GM12892 (cell line): ENCODE measurements at places on chromosomes 6 and 20.

GRCh38 chr6:133893946-133894345 is 5.0 kb downstream of the TCF21 start:
- DNase-seq = no peak

DNA sequence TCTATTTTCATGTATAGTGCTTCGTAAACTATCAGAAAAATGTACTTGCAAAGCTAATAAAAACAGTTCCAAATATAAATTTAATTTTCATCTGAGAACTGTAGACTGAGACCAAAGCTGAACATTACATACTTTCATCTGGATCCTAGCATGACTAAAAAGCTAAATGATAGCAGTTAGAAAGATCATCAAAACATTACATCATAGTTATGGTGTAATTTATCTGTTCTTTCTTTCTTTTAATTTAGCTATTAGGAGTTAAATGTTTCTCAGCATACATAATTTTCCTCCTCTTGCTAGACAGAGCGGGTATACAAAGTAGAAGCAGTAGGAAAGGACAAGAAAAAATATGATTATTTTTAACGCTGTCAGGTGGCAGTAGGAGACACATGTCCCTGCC is 164.2 kb upstream of the THEMIS start:
- no peak for DNase-seq

GRCh38 chr6:109925075-109925474 is 53.0 kb upstream of the GPR6 start:
- no peak for DNase-seq

GRCh38 chr6:3455147-3455568 is 1.7 kb downstream of the SLC22A23 start:
- no peak for DNase-seq

- no peak for DNase-seq
Observed at GRCh38 chr6:43831191-43831590, 61.2 kb downstream of the VEGFA start.

GRCh38 chr6:168607272-168608112 is 166.5 kb downstream of the SMOC2 start:
- no peak for DNase-seq

DNA sequence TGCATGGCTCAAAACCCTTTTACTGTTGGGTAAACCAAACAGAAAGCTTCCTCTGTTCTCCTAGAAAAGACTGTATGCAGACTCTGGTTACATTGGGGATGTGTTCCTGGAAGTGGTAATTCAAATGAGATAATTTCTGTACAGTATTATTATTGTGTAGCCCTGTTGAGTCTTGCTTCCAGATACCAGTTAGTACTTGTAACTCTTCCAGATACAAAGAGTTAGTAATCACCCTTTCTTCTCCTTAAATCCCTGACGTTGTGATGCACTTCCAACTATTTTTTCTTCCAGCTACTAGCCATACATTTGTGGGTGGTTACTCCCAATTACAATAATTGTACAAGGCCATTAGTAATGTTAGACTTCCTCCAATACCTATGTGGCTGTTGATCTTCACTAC is 42.3 kb upstream of the GRIK2 start:
- DNase-seq = no peak

DNA sequence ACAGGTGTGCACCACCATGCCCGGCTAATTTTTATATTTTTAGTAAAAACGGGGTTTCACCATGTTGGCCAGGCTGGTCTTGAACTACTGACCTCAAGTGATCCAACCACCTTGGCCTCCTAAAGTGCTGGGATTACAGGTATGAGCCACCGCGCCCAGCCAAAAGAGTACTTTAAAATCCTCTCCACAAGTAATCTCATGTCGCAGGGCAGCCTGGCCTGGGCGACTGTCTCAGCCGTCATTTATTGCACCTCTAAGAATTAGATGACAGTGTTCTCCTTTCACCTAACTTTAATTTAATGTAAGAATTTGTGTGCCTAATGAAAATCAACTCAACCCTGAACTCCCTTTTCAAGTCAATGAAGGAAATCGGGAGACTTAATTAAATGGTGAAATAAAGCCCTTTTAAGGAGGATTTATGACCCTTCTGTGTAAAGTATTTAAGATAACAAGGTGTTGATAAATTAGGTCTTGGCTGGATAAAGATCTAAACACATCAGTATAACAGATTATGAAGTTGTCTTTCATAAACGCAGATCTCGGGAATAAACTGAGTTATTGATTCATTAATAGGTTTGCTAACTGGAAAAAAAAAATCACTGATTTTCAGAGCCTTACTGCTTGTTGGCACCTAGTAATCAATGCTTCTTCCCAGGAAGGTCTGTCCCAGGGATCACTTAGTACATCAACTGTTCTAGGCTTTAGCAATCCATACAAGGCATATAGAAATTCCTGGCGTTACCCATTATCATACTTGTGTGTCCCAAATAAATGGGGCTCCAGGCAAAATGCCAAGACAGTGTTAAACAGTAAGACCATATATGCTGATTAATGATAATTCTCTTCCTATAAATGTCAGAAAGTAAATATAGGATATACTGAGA is 209.3 kb downstream of the GMDS start:
- DNase-seq = no peak

DNA sequence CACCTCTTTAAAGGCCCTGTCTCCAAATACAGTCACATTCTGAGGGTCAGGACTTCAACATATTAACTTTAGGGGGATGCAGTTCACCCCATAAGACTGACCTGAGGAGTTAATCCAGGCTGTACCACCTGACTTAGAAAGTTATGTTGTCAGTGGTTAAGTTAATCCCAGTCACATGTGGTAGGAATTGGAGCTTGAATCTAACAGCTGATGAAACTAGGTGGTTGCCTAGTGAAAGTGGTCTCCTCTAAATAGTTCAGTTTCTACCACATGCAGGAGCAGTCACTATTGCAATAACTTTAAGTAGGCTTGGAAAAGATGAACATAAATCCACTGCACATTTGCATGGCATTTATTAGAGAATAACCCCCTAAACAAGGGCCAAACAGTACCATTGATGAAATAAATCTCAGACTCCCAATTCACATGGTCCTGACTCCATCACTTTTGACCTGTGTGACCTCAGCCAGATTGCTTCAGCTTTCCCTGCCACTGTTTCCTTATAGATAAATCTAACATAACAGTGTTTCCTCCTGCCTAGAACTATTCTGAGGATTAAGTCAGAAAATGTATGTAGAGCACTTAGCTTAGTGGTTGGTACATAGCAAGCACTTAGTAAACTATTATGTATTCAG is 20.1 kb downstream of the SAMD5 start:
- no peak for DNase-seq

DNA sequence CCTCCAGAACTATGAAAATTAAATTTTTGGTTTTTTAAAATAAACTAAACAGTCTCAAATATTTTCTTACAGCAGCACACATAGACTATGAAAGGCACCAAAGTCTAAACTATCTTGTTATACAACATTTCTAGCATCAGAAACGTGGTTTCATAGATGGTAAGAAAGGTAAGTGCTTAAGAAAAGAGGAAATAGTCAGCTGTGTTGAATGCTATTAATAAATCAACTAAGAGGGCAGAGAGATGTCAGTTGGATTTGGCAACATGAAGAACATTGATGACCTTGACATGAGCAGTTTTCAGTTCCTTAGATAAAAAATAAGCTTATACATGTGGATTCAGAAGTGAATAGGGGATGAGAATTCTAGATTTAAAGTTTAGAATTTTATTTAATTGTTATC is 113.6 kb downstream of the RFX6 start:
- no peak for DNase-seq

DNA sequence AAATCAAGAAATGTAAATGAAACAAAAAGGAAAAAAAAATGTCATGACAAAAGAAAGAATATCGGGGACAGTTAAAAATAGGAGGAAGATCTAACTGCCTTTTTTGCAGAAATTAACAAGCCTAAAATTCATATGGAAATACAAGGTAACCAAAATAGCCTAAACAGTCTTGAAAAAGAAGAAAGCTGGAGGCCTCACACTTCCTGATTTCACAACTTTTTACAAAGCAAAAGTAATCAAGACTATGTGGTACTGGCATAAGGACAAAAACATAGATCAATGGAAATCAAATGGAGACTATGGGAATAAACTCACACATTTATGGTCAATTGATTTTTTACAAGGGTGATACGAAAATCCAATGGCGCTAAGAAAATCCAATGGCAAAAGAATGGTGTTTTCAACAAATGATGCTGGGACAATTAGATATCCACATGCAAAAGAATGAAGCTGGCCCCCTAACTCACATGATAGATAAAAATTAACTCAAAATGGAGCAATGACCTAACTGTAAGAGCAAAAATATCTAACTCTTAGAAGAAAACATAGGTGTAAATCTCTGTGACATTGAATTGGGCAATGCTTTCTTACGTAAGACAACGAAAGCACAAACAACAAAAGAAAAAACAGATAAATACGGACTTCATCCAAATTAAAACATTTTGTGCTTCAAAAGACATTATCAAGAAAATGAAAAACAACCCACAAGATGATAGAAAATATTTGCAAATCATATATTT is 24.5 kb downstream of the MAP3K5 start:
- no peak for DNase-seq

- no peak for DNase-seq
Observed at GRCh38 chr20:52785679-52786078, 186.5 kb upstream of the TSHZ2 start.

GRCh38 chr6:91482498-91482897 is 895.6 kb upstream of the MAP3K7 start:
- no peak for DNase-seq

GRCh38 chr6:72218125-72218524 is 331.8 kb downstream of the RIMS1 start:
- DNase-seq = no peak

DNA sequence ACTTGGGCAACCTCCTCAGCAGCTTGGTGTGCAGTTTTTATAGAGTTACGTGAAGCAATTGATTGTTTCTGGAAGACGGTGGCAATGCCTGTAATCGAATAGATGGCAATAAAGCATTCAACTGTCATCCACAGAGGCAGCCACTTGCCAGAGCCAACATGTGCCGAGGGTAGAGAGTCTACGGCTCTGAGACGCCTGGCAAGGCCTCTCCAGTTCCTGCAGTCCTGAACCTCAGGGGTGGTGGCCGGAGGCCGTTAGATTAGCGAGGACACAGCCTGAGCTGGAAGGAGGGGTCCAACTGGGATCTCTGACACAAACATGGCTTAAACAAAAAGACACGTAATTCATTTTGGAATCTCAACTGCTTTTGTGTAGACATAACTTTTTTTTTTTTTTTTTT is 775 bp upstream of the TTLL2 start:
- DNase-seq = no peak

DNA sequence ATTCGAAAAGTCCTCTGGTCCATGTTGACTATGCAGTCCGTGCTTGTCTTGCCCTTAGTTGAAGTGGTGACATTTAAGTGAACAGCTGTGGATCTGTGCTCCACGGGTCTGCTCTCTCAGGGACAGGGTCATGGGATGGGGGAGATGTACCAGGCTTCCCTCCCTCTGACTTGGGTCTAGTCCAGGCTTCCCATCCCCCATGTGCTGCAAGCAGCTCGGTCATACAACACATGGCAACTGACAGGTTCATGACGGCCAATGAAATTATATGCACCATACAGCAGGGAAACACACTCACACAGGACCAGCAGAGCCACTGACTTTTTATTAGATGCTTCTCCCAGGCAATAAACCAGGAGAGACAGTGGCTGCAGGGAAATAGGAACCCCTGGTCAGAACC is 201.4 kb downstream of the PTPRT start:
- no peak for DNase-seq

DNA sequence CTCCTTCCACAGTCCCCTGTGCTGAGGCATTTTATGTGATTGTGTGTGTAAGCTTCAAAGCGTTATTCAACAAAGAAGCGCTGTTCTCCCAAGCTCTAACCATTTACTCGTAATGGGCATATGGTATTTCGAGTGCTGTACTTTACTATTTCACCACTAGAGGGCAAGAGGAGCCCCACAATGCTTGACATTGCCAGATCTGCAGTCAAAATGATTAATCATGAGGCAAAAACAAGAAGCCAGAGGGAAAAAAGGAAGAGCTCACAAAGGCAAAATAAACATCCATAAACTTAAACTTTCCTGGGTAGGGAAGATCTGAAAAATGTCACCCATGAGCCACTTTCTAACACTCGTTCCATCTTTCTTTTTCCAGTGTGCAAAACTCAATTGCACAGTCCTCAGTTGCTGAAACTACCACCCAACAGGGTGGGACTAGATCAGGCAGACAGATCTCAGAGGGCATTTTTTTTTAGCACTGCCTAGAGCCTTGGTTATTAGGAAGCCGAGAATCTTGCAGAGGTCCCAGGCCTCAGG is 215.0 kb upstream of the PLCB4 start:
- DNase-seq = no peak

GRCh38 chr20:57867181-57867803 is 157.5 kb upstream of the PMEPA1 start:
- no peak for DNase-seq

GRCh38 chr6:140653972-140654371 is 1279.5 kb upstream of the CITED2 start:
- DNase-seq = no peak

DNA sequence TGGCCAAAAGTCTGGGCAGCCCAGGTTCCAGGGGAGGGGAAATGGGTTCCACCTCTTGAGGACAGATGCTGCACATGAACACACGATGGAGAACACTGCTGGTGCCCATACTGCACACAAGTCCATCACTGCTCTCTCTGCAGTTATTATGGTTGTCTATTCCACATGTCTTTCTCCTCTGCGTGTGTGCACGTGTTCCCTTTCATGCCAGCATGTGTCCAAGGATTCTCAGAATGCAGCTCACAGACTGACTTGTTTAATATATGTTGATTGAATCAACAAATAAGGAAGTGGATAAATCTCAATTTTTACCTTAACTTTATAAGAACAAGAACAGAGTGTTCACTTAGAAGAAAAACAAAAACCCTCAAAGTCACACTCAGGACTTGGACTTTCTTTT is 158.9 kb downstream of the FNDC1 start:
- no peak for DNase-seq

GRCh38 chr6:89045011-89045387 is 35.6 kb upstream of the PNRC1 start:
- DNase-seq = no peak

DNA sequence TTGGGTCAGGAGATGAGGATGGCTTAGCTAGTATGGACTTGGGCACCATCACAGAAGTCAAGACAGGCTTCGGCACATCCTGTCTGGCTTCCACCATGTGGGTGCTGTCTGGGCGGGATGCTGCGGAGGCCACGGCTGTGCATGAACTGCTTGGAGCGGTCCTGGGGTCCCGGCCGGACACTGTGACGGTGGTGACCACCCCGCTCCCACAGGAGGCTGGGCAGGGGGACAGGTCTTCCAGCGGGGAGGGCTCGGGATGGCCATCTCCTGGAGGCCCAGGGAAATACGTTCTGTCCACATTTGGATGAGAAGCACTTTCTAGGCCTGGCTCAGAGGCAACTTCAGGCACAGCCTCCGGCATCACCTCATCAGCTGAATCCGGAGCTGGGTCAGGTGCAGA is 32.1 kb upstream of the TCFL5 start:
- no peak for DNase-seq
